Stimulated activated naive B cell treated with anti-CD40 and anti-IgM and Interleukin-4, amounts not matched to agents 10 μg/mL and 1 μg/mL and 100 μg/mL, for 72 hours (primary cell): ENCODE measurements at places on chromosomes 16 and 17.

- no peak for DNase-seq
Observed at GRCh38 chr17:3744014-3744413, 20.3 kb downstream of the HASPIN start.

GRCh38 chr17:10775058-10775457 is 28.8 kb downstream of the TMEM238L start:
- DNase-seq: no peak

- DNase-seq: no peak
Observed at GRCh38 chr17:48439875-48440505, 10.0 kb upstream of the SKAP1 start.

GRCh38 chr16:17271687-17272086 is 199.1 kb downstream of the XYLT1 start:
- DNase-seq: no peak

GRCh38 chr16:48084826-48085225 is 71.0 kb downstream of the ABCC12 start:
- no peak for DNase-seq

- DNase-seq: no peak
Observed at GRCh38 chr16:14219983-14220382, 148.9 kb downstream of the MRTFB start.

DNA sequence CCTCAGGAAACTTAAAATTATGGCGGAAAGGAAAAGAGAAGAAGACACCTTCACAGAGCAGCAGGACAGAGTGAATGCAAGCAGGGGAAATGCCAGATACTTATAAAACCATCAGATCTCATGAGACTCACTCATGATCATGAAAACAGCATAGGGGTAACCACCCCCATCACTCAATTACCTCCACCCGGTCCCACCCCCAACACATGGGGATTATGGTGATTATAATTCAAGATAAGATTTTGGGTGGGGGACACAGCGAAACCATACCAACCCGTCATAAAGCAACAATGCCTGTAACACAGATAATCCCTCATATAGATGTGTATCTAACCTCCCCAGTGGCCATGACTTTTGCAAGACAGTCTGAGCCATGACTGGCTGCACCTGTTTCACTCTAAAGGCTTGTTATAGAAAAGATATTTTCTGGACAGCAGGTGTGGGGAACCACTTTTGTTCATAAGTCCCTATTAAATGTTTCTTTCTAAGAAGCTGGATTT is 7.0 kb upstream of the GSDMA start:
- DNase-seq: no peak

- no peak for DNase-seq
Observed at GRCh38 chr16:46986438-46986837, 13.0 kb upstream of the DNAJA2 start.

GRCh38 chr17:53313746-53314145 is 509.0 kb upstream of the KIF2B start:
- DNase-seq: no peak

DNA sequence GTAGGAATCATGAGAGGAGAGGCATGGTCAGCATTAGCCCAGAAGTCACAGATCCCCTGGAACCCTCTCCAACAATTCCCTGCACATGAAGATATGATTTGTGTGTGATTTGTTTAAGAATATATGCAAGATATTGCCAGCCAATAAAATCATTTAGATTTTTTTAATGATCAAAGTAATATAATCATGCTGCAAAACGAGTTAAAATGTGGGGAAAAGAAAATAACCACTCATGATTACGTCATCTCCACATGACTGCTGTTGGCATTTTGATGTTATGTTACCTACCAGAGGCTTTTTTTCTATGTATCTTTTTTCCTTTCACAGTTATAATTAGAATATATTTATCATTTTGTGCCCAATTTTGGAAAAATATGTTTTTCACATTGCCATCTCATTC is 22.4 kb downstream of the SLC35G3 start:
- DNase-seq: no peak

DNA sequence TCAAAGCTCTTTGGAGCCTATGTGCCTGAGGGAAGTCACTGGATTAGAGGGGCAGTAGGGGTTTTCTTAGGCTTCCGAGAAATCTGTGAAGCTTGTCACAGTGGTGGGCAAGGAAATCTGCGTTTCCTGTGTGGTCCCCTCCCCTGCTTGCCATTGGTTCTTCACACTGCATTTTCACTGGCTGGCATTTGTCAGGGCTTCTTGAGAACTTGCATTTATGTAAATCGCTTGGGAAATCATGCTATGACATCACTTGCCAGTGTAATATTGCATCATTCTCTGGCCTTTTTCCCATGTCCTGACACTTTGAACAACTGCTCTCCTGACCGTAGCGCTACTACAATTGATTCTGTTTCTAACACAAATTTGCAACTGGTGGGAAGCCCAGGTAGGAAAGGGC is 1.8 kb downstream of the CACNG3 start:
- DNase-seq: no peak

GRCh38 chr17:30351735-30352134 is 17.9 kb upstream of the TMIGD1 start:
- no peak for DNase-seq

- DNase-seq: no peak
Observed at GRCh38 chr17:79568661-79569060, 42.2 kb downstream of the RBFOX3 start.

DNA sequence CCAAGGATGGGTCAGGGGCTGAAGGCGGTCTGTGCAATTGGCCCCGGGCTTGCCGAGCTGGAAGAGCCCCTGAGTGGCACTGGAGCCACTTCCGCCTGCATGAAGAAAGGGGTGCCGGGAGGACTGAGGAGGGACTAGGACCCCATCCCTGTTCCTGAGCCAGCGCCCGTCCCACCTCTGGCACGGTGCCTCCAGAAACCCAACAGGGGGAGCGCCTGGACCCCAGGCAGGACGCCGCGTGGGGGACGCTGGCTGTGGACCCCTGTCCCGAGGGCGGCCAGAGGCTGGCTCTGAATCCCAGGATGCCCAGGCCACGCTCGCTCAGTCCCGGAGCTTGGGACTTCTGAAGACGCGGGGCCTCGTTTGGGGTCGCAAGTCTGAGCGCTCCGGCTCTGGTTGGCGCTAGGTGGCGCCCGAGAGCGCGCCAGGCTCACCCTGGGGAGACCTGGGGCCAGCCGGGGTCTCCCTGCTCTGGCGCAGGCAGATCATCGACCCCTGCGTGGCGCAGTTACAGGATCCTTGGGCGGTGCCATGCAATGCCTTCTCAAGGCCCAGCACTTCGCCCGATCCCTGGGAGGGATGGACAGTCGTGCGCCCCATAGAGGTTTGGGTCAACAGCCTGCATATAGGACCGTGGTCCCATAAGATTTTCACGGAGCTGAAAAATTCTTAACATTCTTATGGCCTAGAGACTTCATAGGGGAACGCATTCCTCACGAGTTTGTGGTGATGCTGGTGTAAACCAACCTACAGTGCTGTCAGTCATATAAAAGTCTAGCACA is 58.5 kb upstream of the CREBBP start:
- peak; percentile 40 for DNase-seq

DNA sequence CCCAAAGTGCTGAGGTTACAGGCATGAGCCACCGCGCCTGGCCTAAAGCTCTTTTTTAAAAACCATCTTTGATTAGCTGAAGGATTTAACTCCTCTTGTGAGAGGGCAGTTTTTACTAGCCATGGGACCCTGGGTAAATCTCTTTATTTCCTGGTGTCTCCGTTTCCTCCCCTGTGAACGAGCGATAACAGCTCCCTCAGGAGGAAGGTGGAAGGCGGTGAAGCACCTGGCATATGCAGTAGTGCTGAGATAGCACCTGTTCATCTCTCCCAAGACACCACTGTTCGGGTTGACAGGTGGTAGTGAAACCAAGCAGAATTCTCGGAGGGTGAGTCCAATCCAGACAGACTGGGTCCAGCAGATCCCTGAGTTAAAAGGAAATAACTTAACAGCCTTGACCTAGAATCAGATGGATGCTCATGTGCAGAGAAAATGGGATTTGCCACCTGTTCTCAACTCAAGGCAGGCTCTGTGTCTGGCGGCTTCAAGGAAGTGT is 86.2 kb downstream of the CRISPLD2 start:
- DNase-seq: no peak

GRCh38 chr17:81418710-81419318 is 23.6 kb downstream of the BAHCC1 start:
- DNase-seq: no peak

DNA sequence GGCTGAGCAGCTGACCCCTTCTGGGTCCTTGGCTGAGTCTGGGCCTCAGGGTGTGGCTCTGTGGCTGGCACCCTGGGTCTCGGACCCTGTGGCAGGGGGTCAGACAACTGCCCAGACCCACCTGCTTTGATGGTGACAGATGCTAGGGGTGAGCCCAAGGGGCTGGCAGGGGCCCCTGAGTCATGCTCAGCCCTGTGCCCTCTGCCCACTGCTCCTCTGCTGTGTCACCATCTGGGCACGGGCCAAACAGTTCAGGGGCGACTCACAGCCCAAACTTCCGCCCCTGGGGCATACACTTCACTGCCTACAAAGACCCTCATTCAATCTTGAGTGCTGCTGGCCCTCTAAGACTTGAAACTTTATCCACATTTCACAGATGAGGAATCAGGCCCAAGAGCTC is 5.7 kb downstream of the ADGRG1 start:
- DNase-seq: no peak

DNA sequence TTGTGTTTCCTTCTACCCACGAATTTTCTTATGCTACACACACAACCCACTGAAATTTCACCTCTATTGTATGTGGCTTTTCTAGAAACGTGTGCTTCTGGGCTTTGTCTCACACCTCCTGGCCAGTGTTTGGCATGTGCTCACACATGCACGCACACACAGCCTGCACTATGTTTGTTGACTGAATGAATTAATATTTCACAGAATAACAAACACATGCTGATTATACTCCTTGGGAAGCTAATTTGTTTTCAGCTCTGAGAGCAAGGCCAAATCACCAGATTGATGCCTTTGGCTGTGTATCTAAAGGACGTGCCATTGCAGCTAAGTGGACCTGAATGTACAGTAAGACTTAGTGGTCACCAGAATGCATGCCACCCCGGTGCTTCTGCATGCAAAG is 210.7 kb downstream of the WWOX start:
- DNase-seq: no peak

DNA sequence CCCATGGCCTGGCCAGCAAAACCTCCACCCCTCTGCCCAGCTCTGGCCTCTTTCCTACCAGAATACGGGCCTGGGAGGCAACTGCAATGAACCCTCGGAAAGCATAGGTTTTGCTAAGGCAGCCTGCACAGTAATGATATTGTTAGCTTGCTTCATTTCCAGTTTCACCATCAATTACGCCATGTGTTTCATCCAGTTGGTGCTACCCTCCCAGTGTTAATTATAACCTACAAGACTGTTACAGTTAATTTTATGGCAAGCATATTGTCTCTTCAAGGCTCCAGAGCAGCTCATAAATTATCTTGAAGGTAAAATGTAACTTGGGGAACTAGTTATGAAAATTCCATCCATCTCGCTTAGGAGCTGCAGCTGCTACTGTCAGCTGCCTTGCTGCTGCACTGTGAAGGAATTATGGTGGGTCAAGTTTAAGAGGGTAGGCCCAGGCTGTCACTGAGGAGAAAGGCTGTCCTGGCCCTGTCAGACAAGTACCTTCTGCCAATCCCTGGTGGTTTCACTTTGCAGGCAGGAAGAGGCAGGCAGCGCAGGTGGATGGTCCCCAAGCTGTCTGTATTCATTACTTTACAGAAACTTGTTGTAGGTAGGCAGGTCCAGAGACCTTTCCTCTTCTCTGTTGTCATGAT is 242.9 kb downstream of the FTO start:
- DNase-seq: no peak

GRCh38 chr16:85126705-85127378 is 14.6 kb upstream of the CIBAR2 start:
- no peak for DNase-seq

DNA sequence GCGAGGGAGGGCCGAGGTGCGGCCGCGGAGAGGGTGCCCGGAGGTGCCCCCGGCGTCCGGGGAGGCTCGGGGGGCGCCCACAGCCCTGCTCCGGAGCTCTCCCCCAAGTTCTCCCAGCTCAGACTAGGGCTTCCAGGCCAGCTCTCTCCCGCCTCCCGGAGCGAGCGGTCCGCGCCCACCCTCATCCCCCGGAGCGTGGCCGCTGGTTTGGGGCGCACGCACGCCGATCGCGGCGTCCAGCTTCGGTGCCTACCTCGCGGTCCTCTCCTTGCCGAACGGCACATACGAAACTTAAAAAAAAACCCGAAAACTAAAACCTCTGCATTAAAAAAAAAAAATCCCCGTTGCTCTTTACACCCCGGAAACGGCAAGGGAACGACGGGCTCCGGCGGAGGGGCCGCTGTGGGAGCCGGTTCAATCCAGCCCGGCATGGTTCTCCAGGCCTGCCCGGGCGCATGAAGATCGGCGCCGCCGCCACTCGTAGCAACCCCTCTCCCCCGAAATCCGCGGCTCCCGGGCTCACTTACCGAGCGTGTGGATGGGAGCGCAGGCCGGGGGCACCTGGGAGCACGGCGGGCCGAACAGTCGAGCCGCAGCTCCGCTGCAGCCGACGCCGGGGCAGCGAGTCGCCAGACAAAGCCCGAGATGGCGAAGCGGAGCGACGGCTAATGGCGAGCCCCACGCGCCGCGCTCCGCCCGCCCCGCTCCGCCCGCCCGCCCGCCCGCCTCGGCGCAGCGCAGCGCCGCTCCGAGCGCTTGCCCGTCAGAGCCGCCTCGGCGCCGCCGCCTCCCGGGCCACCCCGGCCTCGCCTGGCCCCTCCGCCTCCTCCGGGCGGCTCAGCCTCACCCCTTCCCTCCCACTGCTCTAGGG is 973 bp upstream of the UBTF start:
- peak; percentile 56 for DNase-seq

- peak; percentile 82 for DNase-seq
Observed at GRCh38 chr17:49556223-49556943, 19.3 kb upstream of the NXPH3 start.

DNA sequence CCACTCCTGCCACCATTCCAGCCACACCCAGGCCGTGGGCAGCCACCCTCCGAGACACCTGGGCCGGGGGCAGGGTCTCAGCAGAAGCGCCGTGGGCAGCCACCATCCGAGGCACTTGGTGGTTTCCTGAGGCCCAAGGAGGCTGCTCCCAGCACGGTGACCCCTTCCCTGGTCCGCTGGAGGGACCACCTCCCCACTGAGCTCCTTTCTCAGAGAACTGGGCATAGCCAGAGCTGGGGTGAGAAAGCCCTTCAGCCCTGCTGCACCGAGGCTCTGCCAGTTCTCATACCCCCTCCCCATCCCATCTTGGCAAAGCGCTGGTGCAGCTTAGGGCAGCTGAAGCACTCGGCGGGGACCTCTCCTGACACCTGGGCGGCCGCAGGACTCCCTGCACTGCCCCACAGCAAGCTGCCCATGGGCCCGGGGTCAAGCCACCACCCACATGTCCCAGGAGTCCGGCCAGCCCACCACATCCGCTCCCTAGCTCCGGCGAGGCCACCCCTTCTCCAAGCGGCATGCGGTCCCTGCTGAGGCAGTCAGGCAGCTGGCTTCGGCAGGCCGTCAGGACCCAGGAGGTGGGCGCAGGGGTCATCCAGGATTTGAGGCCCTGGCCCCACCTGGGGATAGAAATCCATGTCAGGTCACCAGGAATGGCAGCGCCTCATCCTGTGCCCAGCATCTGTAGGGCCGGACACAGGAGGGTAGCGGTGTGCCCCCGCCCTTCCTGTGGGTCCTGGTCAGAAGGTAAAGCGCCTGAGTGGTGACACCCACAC is 1.3 kb upstream of the CYBA start:
- DNase-seq: peak; percentile 10
